Suppressor macrophage treated with lipopolysaccharide for 1 hour (primary cell): ENCODE measurements at places on chromosomes 1 and 21.

DNA sequence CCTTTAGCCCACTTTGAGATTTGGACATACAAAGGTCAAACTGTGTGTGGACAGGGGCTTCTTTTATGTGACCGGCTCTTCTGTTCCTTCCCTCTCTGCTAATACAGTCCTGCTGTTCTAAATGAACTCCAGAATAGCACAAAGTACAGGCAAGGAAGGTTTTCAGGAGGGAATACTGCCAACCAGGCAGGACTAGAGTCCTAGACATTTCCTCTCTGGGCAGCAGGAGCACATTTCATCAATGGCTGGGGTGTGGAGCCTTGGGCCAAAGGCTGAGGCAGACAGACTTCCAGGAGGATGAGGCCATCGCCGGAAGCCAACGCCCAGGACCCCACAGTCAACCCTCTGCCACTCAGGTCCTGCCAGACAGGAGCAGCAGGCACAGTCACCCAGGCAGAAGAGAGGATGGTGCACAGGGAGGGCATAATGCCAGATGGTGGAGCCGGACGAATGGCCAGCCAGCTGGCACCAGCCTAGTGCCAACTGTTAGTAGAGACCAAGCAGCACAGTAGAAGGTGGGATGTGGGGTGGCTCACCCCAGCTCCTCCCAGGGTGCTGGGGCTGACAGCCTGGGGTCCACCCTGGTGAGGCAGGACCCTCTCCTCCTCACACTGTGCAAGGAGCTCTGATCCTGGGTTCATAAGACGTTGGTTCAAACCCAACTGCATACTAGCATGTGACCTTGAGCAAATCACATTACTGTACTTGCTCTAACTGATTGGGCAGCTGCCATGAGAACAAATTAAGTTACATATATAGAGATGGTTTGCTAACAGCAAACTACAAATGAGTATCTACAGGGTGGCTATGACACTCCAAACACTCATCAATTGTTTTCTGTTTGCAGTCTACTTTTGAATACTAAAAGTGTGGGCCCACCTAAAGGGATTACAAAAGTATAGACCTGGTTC, 410.7 kb downstream of the SIPA1L2 start:
- no peak for DNase-seq

- no peak for DNase-seq
These were observed 19.3 kb upstream of the UMODL1 start for GRCh38 chr21:42051788-42052187.

GRCh38 chr1:188166654-188167053, 1337.9 kb downstream of the PLA2G4A start:
- no peak for DNase-seq

GRCh38 chr1:101165954-101166353, 70.9 kb upstream of the S1PR1 start:
- DNase-seq, result no peak

- no peak for DNase-seq
These were observed 76.4 kb upstream of the SLC45A1 start for GRCh38 chr1:8241417-8242014.

GRCh38 chr1:218459878-218460711, 115.0 kb downstream of the TGFB2 start:
- peak; percentile 44 for DNase-seq

GRCh38 chr1:187626056-187626455, 797.3 kb downstream of the PLA2G4A start:
- no peak for DNase-seq

GRCh38 chr21:28818663-28819278, 173.9 kb downstream of the LTN1 start:
- DNase-seq, result no peak

GRCh38 chr1:10712568-10713362, 83.7 kb downstream of the CASZ1 start:
- no peak for DNase-seq
